Transverse colon (tissue), 4 donors: ENCODE measurements at places on chromosomes 7 and 10. TPM values are rescaled to one million over a fixed set of nuclear protein-coding genes. Genes with fewer than 3 reads are reported as not detected.

Gene RADIL
- 0.80 TPM for total RNA-seq

DNA sequence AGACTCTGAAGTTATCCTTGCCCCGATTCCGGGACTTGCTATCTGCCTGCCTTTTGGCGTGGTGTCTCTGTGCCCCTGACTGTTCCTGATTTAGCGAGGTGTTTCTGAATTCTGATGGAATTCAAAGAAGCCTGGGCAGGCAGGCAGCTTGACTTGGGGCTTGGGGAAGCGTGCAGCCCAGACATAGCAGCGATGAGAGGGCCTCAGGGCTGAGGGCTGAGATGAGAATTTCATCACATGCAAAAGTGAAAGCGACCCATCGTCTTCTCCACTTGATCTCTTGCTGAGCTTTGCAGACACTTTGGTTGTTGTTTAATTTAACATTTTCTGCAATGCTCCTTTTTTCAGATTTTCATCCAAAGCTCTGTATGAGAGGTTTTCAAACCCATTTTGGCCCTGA is 57.8 kb downstream of the TCF7L2 start:
- H3K36me3 ChIP-seq = no peaks in the 10 kb centered on the region
- H3K27ac ChIP-seq = no peak overlapping the region
- DNase-seq = no peak
- H3K4me1 ChIP-seq = peaks cover 37% of the 10 kb centered on the region

DNA sequence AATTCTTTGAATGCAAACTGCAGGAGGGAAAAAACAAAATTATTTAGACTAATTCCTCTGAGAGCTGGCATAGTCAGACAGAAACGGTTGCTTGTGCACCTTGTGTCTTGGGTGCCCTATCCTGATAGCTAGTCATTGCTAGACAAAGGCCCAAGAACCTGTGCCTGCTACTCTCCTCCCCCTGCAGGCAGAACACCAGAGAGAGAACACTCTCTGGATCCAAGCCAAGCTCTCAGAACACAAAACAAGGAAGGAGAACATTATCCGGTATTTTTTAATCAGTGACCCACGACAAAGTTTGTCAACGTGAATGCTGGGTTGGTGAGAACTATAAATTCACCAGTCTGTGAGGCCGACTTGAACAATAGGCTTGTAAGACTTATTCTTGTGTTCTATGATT is 18.8 kb upstream of the PPP1R9A start:
- H3K4me3 ChIP-seq = no peak overlapping the region
- DNase-seq = peak; percentile 19
- H3K27ac ChIP-seq = no peak overlapping the region
- no peaks in the 10 kb centered on the region for H3K36me3 ChIP-seq

DNA sequence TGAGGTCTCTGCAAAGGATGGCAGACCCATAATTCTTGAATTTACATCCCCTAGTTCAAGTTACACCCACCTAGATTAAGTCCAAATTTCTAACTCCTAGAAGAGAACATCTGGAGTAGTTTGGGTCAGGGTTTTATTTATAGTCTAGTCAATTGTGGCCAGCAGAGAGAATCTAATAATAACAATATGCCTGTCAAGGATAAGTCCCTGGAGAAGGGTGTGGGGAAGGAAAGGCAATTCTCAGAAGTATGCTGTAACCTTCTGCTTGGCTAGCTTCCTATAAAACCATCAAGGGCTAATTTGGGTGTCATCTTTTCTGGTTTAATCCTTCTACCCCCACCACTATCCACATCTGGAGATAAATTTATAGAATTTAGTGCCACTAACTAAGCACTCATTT is 52.8 kb upstream of the SEMA3E start:
- no peak overlapping the region for H3K4me3 ChIP-seq
- no peaks in the 10 kb centered on the region for H3K4me1 ChIP-seq
- DNase-seq = no peak

DNA sequence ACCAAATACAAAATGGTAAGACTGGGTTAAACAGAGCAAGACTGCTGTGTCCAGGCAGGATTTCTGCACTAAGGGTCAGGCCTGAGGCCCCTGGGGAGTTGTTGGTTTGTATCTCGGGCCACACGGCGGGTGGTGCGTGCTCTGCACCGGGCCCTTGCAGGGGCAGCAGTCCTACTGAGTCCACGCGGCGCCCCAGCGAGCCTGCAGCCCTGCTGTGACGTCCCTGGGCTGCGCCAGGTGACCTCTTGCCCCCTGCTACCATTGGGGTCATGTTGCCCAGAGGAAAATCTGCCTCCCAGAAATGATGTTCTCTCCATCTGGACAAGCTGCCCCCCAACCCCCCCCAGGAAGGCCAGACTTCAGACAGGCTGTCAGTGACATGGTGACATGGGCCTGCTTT is 281.5 kb downstream of the CELF2 start:
- no peak overlapping the region for H3K4me3 ChIP-seq
- DNase-seq = no peak
- no peaks in the 10 kb centered on the region for H3K4me1 ChIP-seq

DNA sequence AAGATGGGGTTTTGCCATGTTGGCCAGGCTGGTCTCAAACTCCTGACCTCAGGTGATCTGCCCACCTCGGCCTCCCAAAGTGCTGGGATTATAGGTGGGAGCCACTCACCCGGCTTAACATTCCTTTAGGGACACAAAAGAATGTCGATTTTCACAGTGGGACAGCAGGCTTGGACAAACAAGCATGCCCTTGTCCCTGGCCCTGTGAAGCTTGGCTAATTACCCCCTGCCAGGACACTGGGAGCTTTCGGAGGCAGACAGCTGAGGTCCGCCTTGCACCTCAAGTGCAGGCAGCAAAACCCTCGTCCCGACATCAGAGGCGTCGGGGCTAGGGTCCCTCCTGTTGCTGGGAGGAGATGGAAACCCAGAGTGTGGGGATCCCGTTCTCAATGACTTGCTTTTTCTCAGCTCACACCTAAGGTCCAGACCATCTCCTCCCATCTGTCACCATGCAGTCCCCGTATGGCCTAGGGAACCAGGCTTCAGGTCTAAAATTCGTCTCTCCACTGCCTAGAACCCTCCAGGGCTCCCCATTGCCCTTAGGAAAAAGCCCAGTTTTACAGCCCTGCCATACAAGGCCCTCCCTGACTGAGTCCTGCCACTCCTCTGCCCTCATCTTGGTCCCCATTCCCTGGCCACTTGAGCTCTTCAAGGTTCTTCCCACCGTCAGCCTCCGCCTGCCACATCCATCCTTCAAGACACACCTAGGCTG is 6.3 kb upstream of the CLIP2 start:
- no peak for DNase-seq
- no peak overlapping the region for H3K4me3 ChIP-seq
- H3K27ac ChIP-seq = peak overlapping the region; percentile 92
- no peaks in the 10 kb centered on the region for H3K36me3 ChIP-seq
- no peaks in the 10 kb centered on the region for H3K27me3 ChIP-seq
- H3K4me1 ChIP-seq = peaks cover 21% of the 10 kb centered on the region

- DNase-seq = no peak
- no peak overlapping the region for H3K27ac ChIP-seq
- no peaks in the 10 kb centered on the region for H3K4me1 ChIP-seq
- no peak overlapping the region for H3K4me3 ChIP-seq
- no peaks in the 10 kb centered on the region for H3K27me3 ChIP-seq
Measured at GRCh38 chr7:135843214-135843613, 94.6 kb upstream of the FAM180A start.

DNA sequence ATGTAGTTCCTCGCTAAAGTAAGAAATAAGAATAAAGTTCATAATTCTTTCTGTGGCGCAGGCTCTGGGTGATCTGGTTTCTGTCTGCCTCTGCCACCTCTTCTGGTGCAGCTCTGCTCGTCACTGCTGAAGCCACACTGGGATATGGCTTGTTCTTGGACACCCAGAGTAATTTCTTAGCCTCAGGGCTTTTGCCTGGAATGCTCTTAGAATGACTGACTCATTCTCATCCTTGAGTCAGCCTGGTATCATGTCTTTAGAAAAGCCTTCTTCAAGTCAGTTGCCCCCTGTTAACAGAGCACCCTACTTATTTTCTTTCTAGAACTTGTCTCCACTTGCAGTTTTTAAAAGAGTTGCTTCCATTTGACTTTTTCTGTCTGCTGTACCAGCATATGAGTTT is 2.0 kb downstream of the ZSCAN25 start:
- no peaks in the 10 kb centered on the region for H3K27me3 ChIP-seq
- H3K36me3 ChIP-seq = peaks cover 4% of the 10 kb centered on the region
- peaks cover 8% of the 10 kb centered on the region for H3K4me1 ChIP-seq
- DNase-seq = no peak
- no peak overlapping the region for H3K27ac ChIP-seq

DNA sequence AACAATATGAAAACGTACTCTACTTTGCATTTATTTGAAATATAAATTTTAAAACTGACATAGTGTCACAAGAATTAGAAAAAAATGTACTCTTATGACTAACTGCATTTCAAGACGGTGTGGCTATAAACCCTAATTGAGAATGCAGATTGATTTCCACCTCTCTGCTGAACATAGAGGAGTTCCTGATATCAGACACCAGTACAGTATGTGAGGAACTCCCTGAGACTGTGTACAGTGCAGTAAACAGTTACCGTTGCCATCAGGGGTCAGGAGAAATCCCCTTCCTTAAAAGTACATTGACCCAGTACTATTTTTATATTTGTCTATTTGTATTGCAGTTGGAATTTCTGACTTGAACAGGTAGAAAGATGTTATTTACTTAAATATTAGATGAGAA is 61.8 kb upstream of the DKK1 start:
- no peaks in the 10 kb centered on the region for H3K27me3 ChIP-seq
- no peaks in the 10 kb centered on the region for H3K36me3 ChIP-seq
- no peak for DNase-seq
- no peak overlapping the region for H3K27ac ChIP-seq
- no peaks in the 10 kb centered on the region for H3K4me1 ChIP-seq
- H3K4me3 ChIP-seq = no peak overlapping the region

- H3K36me3 ChIP-seq = no peaks in the 10 kb centered on the region
- no peak overlapping the region for H3K4me3 ChIP-seq
- no peak overlapping the region for H3K27ac ChIP-seq
- no peak for DNase-seq
Measured at GRCh38 chr10:75127471-75127870, 16.0 kb downstream of the SAMD8 start.

GRCh38 chr10:10818082-10818481 is 199.6 kb upstream of the CELF2 start:
- H3K36me3 ChIP-seq = no peaks in the 10 kb centered on the region
- no peaks in the 10 kb centered on the region for H3K27me3 ChIP-seq
- no peak overlapping the region for H3K4me3 ChIP-seq
- DNase-seq = no peak
